ENCODE measurements at places on chromosomes 1 and 21. TPM values are rescaled to one million over a fixed set of nuclear protein-coding genes. Genes with fewer than 3 reads are reported as not detected.

The TRIM46 gene
- total RNA-seq: 0.17 TPM

The SLFNL1 gene
- total RNA-seq: 0.67 TPM

The LRRC3 gene
- total RNA-seq: 14.2 TPM

The LRRC38 gene
- not detected for total RNA-seq

The LCE1D gene
- total RNA-seq: not detected

The DCAF6 gene
- total RNA-seq: 105 TPM

The OPRD1 gene
- total RNA-seq: not detected

The TTC34 gene
- 0.25 TPM for total RNA-seq

The SH2D2A gene
- 0.14 TPM for total RNA-seq

The CD46 gene
- 118 TPM for total RNA-seq

The ACTL8 gene
- not detected for total RNA-seq

DNA sequence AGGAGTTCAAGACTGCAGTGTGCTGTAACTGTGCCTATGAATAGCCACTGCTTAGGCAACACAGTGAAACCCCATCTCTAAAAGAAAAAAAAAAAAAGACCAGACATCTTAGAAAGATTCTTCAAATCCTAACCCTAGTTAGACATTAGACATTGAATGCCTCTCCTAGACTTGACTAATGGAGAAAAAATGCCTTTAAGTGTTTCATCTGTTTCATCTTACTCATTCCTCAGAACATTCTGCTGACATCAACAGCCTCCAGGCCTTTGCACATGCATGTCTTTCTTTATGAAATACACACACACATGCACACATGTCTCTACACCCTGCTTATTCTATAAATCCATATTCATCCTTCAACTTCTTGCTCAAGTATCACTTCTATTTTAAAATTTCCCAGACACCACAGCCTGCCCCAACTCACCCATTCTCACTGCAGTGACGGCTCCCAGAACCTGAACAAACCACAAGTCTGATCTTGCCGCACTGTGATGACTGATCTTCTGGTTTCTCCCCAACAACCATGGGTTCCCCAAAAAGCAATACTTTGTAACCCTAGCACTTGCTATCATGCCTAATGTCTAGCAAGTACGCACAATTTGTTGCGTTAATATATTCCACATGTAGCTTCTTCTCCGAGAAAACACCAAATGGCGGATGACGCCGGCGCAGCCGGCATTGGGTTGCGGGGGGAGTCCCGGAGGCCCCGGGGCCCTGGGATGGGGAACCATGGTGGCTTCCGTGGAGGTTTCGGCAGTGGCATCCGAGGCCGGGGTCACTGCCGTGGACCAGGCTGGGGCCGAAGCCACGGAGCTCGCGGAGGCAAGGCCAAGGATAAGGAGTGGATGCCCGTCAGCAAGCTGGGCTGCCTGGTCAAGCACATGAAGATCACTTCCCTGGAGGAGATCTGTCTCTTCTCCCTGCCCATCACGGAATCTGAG, 37.4 kb downstream of the LRRC52 start:
- DNase-seq: no peak

- no peak for DNase-seq
These were observed 12.1 kb upstream of the KDF1 start for GRCh38 chr1:26972390-26972789.

DNA sequence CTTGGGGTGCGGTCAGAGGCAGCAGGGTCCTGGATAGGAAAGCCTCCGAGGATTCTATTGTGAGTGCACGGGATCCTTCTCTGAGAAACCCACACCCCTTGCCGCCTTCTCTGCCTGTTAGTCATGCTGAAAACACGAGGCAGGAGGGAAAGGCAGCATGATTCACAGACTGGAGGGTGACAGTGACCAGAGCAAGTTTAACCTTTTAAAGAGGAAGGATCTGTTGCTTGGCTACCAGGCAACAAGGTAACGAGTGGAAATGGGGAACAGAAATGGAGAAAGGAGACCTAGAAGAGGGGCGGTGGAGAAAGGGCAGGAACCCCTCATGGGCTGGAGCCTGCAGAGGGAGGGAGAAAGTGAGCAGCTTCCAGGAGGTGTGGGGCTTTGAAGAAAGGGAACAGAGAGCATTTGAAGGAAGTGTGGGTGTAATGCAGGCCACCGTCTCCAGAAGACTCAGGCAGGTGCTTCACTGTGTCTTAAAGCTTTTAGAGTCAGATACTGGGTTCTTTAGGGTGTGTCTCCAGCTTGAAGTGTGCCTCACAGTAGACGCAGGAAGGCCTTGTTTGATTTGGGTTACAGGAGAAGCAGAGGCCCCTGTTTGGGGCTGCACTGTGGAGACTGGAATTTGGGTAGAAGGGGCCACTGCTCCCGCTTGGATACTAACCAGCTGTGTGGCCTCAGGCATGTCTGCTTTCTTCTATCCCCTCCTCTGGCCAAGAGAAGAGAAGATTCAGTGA, 19.1 kb downstream of the OPTC start:
- no peak for DNase-seq

DNA sequence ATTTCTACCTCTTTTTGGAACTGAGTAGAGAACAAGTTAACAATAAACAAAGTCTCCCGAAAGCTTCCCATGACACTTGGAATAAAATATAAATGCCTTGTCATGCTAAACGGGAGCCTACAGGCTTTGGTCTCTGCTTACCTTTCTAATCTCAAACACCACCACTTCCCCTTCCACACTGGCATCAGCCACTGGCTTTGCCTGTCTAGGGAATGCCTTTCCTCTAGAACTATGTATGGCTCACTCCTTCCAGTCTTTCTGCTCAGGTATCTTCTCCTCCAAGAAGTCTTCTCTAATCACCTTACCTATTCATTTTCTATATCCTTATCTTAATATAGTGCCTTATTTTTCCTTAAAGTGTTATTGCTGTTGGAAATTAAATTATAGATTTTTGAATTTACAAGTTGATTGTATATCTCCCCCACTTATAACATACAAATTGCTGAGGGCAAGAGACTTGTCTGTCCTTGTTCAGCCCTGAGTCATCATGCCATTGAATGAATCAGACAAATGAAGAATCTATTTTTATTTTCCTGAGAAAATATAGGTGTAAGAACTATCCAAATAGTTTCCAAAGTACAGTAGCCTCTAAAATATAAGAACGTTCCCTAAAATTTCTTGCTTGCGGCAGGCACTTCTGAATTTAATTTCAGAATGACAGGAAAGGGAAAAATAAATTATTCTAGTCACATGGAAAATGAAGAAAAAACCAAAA, 119.2 kb downstream of the TM2D1 start:
- DNase-seq: no peak

DNA sequence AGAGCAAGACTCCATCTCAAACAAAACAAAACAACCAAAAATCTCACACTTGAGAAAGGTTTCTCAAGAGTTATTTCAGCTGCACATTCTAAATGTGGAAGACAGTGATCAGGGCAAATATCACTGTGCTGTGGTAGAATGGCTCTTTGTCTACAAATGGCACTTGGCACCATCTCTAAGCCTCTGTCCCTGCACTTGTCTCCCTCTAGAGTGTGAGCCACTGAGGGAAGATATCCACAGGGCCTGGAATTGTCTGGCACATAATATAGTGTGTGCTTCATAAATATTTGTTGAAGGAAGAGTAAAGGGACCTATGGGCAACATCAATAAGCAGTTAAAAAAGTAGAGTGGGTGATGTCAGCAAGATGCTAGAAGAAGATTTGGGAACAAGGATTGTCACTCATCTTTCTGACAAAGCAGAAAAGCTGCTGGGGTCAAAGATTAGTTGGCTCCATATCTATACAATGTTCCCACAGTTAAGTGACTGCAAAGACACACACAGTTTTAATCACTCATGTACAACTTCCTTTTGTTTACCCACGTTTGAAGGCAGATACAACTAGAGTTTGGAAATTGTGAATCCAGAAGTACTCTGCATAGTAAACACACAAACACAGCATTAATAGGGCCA, 19.1 kb downstream of the CD101 start:
- no peak for DNase-seq

GRCh38 chr1:192905049-192905448, 96.2 kb downstream of the RGS2 start:
- no peak for DNase-seq

- no peak for DNase-seq
These were observed 7.3 kb downstream of the IPO13 start for GRCh38 chr1:43954036-43954435.

GRCh38 chr1:84020151-84020550, 21.2 kb upstream of the TTLL7 start:
- no peak for DNase-seq

DNA sequence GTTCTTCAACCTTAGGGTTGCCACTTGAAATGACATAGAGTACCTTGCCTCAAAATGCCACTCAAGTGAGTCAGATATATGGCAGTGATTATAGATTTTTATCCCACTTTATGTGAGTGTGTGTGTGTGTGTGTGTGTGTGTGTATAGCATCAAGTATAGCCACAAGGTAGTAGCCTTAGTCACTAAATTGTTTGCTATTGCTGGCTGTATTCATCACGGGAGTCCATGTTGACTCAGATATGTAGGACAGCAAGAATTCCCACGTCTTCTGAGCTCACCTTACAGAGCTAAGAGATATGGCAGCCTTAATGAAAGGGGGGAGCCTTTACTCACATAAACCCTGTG, 9.3 kb downstream of the ETS2 start:
- no peak for DNase-seq

- DNase-seq: no peak
These were observed 2.3 kb upstream of the LCE3D start for GRCh38 chr1:152582647-152583046.

- DNase-seq: no peak
These were observed 5.0 kb upstream of the PTPN7 start for GRCh38 chr1:202165267-202165941.

GRCh38 chr21:43201491-43201890, 32.7 kb downstream of the CRYAA start:
- no peak for DNase-seq

- DNase-seq: no peak
These were observed 5.2 kb downstream of the RPL5 start for GRCh38 chr1:92837062-92837461.

DNA sequence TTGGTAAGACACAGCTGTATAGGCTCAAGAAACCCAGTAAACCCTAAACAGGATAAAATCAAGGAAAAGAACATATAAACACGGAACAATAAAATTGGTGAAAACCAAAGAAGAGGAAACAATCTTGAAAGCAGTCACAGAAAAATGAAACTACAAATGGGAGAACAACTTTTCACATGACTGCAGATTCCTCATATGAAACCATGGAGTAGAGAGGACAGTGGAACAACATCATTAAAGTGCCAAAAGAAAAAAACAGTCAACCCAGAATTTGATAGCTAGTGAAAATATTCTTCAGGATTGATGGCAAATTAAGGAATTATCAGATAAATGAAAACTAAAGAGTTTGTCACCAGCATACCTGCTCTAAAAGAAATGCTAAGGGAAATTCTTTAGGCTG, 23.9 kb upstream of the B3GALT5 start:
- DNase-seq: no peak
